ENCODE measurements at places on chromosomes 2 and 18.

GRCh38 chr18:37451239-37451825 lies 114.3 kb downstream of the CELF4 start:
- no peak for DNase-seq

GRCh38 chr2:106646605-106647004 lies 159.4 kb downstream of the CD8B2 start:
- no peak for DNase-seq

DNA sequence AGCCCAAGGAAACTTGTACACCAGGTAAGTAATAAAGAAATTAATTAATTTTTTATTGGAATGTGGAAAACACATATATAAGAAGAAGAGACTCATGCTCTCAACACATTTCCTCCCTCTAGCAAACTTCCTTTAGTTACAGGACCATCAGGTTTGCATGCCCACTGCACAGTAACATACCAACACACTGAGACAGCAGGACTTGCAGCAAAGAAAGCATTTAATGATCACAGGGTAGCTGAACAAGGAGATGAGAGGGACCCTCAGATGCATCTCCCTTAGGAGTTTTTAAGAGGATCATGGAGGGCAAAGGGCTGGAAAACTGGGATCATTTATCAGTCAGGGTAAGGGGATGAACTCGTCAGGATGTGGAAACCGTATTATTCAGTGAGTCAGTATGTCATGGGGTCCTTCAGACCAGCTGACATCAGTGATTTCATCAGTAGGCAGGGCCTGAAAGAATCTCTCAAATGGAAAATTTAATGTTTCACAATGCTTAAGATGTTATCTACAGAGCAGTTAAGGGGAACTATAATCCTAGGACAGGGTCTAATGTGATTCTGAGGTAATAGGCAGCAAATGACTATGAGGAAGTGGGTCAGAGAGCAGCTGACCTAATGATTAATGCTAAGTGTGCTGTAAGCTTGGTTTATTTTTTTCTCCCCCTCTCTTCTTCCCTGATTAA lies 193.8 kb upstream of the RND3 start:
- no peak for DNase-seq

GRCh38 chr2:200860092-200860795 lies 4.2 kb downstream of the CLK1 start:
- DNase-seq, result no peak

DNA sequence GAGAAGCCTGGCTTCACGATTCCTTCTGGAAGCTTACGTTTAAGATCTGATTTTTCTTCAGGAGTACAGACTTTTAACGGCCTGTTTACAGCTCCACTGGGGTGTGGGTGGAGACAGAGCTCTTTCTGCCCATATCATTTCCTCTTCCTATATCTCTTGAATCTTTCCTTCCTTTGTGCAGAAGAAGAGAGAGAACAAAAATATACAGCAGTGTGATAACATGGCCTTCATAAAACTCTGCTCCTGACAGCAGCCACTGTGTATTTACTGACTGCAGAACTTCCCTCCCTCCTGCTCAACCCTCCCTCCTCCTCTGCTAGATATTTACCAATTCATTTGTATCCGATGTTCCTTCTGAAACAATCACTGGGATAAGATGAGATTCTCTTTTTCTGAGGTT lies 34.1 kb upstream of the REEP1 start:
- DNase-seq, result no peak

DNA sequence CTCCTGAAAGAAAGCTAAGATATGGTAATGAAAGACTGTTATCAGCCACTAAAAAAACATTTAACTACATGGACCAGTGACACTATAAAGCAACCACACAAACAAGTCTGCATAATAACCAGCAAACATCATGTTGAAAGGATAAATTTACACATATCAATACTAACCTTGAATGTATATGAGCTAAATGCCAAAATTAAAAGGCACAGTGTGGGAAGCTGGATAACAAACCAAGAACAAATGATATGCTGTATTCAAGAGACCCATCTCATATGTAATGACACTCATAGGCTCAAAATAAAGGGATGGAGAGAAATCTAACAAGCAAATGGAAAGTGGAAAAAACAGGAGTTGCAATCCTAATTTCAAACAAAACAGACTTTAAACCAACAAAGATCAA lies 213.1 kb upstream of the CDH2 start:
- DNase-seq, result no peak

DNA sequence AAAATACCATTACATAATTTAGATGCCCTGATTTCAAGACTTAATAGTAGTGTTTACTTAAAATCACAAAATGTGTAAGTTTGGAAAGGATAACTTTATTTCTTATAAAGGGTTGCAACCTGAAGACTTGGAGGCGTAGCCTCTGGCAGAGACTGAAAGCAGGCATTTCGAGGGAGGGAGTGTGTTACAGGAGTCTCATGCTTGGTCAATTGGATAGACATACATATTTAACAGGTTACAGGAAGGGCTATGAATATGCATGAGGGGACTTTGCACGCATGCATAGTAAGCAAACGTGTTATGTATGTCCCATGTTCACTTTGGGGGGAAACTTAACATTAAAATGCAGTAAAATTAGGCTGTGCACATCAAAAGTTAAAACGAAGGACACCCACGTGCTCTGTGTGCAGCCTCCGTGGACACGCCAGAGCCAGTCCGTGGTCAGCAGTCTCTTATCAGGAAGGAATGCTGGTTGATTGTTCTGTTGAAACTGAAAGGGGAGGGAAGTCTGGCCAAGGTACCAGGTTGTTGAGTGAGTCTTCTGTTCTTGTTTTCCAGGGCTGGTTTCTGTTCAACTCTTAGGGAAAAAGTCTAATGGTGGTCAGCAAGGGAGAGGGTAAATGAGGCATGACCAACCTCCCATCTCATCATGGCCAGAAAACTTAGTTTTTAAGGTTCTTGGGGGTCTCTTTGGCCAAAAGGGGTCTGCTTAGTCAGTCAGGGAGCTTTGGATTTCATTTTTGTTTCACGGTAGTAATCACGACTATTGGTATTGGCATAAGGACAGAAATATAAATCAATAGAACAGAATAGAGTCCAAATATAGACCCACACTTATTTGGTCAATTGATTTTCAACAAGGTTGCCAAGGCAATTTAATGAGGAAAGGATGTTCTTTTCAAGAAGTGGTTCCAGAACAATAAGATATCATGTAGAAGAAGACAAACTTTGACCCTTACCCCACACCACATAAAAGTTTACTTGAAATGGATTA lies 121.9 kb downstream of the MCFD2 start:
- DNase-seq, result no peak

DNA sequence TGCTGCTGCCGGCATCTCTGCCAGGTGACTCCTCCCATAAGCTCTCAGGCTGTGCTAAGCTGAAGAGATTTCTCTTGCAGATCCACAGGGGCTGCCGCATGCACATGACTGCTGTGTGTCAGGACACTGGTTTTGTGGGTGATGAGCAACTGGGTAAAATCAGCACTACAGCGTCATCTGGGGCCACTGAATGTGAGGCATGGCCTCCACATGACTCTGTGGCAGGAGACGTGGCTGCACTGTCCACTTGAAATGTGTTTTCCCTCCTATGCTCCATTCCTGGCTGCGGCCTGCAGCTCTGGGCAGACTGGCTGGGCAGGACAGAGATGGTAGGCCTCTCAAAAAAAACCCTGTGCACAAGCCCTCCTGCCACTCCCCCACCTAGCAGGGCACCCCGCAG lies 63.6 kb downstream of the MARCO start:
- no peak for DNase-seq

DNA sequence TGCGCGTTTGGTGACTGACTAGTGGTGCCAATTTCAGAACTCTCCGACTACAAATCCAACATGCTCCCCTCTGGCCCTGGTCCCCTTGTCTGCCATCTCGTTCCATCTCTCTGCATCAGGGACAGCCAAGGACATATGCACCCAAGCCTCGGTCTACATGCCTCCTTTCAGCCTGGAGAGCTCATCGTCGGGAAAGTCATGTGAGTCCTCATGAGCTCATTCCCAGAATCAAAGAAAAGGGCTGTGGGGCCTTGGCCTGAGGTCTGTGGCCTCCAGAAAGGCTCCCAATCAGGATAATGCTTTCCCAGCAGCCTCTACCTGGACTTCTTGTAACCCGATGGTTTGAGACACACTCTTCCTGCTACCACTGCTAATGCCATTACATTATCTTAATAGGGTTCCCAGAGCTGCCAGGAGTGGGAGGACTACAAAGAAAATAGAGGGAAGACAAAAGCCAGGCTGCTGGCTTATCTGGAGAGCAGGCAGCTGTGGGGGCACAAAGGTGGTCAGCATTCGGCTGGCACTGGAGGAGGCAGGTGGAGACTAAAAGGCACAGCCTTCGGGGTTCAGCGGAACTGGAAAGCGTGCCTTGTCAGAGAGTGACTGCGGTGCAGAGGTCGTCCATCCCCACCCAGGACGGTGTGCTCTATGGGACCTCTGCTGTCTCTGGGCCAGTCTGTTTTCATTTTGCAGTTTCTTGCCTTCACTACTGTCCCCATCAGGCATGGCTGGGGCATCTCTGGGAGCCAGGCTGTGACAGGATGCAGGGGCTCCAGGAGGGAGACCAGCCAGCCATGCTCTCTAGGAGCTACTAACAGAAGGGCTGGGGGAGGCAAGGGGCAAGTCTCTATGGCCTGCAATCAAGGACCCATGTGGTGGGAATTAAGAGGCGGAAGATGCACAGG lies 104.4 kb upstream of the SMAD2 start:
- no peak for DNase-seq

- DNase-seq, result no peak
Measured at GRCh38 chr18:59054496-59055287, 85.0 kb upstream of the SEC11C start.

DNA sequence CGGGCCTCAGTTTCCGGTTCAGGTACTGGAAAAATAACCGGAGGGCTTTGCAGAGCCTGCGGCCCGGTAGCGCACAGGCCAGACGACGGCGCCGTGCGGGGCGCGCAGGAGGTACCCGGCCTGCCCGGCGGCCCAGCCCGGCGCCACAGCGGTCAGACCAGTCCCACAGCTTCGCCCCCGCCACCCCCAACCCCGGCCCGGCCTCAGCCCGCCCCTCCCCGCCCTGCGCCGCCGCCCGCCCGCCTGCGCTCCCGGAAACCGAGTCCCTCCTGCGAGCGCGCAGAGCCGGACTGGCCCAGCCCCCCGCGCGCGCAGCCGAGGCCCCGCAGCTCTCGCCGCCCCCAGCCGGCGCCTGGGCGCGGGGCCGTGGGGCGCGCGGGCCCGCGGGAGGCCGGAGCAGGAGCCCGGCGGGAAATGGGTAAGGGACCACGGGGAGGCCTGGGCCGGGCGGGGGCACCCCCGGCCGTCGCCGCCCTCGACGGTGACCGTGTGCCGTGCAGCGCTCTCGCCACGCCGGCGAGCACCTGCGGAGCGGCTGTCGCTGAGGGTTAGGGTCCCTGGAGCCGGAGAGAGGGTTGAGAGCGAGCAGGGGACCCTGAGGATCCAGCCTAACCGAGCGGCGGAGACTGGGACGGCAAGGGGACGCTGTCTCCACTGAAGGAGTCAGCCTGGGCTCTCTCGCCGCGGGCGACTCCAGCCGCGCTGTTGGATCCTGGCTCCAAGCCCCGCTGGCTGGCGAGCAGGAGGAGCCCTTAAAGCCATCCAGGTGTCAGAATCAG lies 16.5 kb upstream of the PSD4 start:
- no peak for DNase-seq

GRCh38 chr2:157182834-157183396 lies 74.6 kb upstream of the GALNT5 start:
- DNase-seq, result no peak

DNA sequence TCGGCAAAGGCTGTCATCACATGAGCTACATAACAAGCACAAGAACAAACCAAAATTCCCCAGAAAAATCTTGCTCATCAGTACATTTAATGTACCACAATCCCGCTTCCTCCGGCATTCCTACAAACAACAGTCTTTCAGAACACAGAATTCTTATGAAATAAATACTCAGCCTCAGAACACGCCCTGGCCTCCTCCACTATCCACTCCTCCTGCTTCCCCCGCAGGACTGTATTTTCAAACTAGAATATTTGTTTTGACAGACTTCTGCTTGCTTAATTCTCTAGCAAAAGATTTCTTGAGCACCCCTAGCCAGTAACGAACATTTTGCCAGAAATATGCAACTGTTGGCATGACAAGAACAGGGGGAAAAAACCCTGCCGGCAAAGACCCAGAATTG lies 131.2 kb downstream of the THADA start:
- no peak for DNase-seq

- DNase-seq, result no peak
Measured at GRCh38 chr18:54360406-54360805, 2.7 kb downstream of the C18orf54 start.

GRCh38 chr2:63078852-63079606 lies 28.4 kb downstream of the OTX1 start:
- DNase-seq, result peak; percentile 15

DNA sequence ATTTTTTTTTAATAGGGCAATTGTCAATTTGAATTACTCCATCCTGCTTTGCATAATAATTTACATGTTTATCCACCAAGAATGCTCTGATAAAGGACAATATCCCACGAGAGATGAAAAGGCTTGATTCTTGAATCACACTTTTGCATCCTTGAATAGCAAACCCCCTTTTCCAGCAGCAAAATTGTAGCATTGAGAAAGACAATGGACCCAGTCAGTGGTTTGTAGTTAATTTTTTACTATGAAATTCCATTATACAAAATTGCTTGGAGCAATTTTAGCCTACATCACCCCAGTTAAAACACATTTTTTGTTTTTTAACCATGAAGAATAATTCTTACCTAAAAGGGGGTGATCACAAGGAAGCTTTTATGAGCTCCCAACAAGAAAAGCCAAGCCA lies 255.1 kb downstream of the RND3 start:
- no peak for DNase-seq

DNA sequence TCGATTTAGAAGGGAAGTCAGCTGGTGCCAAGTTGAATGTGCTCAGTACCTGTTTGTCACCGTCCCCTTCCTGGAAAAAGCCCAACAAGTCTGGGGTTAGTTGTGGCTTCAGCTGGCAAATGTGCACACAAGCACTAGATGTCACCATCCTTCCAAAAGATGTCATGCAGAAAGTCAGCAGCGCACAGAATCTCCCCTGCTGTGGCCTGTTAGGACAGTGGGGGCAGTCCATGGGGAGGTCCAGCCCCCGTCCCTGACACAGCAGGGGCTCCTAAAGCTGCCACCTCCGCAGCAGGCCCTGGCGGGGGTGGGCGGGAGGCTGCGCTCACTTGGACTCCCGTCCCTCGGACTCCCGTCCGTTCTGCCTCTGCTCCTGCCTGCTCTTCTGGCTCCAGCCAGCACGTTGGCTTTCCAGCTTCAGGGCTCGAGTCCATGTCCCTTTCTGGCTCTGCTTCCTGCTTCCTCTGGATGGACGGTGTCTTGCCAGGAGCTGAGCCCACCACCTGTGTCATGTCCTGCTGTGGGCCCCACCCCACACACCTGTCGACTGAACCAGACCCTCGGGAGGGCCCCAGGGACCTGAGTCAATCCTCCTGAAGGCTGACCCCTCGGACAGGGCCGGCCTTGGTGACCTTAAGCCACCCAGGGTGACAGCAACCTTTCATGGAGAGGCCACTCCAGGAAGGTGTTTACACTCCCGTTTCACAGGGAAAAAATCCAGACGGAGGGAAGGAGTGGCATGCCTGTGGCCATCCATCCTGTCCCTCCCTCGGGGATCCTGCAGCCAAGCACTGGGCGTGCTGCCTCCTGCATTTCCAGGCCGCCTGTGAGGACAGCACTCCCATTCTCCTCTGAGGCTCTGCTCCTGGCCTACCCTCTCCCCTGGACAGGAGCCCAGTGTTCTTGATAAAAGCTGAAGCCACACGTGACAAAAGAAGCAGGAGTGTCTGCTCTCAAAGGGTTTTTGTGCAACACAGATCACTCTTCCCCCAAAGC lies 8.5 kb downstream of the RAB17 start:
- peak; percentile 56 for DNase-seq

All from RPMI8226 (cell line).